ENCODE measurements at places on chromosomes 12 and 14.

DNA sequence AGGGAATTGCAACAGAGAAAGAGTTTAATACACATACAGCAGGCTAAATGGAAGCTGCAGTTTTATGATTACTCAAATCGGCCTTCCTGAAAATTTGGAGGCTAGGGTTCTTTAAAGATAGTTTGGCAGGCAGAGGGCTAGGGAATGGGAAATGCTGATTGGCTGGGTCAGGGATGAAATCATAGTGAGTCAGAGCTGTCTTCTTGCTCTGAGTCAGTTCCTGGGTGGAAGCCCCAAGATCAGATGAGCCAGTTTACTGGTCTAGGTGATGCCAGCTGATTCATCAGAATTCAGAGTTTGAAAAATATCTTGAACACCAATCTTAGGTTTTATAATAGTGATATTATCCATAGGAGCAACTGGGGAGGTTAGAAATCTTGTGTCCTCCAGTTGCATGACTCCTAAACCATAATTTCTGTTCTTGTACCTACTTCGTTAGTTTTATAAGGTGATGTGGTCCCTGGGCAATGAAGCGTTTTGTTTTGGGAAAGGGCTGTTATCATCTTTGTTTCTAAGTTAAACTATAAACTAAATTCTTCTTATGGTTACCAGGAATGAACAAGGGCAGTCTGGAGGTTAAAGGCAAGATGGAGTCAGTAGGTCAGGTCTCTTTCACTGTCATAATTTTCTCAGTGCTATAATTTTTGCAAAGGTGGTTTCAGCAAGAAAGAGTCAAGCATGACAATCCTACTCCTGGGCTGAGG lies 257.8 kb upstream of the CCDC196 start:
- no peak for DNase-seq

DNA sequence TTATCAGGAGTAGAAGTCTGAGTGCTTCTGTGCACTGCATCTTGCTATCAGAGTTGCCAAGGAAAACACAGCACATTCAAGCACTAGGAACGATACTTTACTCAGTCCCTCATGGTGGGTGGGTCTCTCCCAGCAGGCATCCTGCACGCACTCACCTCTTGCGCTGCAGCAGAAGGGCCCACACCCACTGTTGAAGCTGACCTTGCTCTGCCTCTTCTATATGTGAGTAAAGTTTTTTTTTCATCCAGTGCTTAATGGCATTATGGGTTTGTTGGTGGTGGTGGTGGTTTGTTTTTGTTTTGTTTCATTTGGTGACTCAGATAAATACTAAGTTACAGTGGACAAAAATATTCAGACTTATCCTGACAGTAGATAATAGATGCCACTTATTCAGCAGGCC lies 348.5 kb downstream of the EGLN3 start:
- no peak for DNase-seq

DNA sequence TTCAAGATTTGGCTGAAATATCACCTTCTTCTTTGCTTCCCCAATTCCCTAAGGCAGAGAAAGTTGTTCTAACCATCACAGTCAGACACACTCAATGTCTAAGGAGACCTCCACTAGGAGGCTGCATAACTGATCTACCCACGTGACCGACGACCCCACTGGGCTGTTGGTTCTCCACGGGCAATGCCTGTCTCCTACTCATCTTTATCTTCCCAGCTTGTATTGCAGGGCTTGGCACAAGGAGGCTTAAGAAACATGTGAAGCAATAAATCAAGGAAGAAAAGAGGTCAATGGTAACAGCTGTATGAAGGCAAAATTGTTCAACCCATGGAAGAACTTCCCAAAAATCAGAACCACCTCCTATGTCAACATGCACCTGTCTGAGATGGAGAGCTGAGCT lies 27.1 kb downstream of the NT5DC3 start:
- no peak for DNase-seq

- DNase-seq, result no peak
Observed at GRCh38 chr12:102797528-102797927, 119.5 kb downstream of the PAH start.

DNA sequence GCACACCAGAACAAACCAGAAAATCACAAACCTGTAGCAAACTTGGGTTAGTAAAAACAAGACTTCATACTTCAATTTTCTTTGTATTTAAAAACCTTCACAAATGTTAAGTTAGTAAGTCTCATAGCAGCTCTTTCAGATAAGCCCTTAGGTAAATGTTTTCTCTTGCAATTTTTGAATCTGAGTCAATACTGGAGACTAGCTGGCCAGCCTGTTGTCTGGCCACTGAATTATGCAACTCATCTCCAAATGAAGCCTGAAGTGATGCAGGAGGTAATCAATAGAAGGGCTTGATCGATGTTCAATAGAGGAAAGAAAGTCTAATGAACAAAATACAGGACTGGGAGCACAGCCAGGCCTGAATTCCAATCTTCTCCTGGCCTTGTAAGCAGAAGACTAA lies 465.2 kb downstream of the LRIG3 start:
- DNase-seq, result no peak

DNA sequence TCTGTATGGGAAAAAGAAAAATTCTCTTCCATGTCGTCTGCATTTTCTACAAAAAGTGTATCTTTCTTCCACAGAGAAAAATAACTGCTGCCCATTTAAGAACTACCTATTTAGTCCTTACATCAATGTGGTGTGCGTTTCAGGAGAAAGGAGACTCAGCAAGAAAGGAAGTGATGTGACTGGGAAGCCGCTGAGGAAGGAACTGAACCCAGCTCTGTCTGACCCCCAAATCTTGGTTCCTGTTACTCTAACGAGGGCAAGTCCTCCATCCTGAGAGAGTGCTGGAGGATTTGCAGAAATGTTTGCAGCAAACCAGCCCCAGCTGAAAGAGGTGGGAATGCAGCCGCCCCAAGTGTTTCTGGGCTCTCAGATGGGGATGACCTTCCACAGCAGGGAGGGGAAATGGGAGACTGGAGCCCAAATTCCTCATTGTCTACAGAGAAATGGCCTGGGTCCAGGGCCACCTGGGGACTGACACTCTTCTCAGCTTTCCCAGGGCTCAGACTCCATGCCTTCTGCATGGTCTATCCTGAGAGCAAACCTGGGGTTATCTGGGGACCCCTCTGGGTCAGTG lies 6.7 kb upstream of the MLEC start:
- DNase-seq, result no peak

DNA sequence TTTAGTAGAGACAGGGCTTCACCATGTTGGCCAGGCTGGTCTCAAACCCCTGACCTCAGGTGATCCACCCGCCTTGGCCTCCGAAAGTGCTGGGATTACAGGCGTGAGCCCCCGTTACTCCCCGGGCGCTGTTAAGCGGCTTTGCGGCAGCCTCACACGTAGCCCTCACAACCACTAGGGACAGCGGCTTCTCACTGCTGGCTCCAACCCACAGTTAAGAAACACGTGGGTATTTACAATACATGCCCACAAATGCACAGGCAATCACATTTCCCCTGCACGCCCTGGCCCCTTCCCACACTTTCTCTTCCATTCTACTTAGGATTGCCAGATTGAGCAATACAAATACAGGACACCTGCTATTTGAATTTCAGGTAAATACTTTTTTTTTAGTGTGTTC lies 37.0 kb upstream of the EIF5 start:
- DNase-seq, result no peak

DNA sequence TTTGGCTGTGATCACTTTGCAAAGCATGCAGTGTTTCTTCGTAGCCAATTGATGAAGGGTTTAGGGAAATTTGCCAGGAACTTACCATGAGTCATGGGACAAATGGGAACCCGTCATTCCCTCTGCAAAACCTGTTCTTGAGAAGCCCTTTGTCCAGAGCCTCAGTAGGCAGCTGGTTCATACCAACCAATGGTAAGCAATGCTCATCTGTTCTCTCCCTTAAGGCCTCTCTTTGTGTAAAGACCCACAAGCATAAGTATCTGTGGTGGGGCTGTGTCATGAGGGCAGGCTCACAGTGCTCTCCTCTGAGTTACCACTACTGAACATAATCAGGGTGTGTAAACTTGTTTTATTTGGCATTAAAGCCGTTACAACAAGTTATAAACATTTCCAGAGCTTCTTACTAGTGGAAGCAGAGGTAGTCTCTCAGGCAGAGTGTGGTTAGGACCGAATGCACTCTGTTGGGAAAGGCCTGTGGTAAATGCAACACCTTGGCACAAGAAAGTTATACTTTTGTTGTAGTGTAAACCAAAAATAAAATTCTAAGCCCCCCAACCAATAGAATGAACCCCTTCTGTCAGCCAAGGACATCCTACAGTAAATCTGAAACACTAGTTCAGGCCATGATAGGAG lies 119.8 kb downstream of the SINHCAF start:
- no peak for DNase-seq

Measured in stimulated activated CD8-positive, alpha-beta memory T cell treated with anti-CD3 and anti-CD28 coated beads, Interleukin-7, amount 100 ng/mL, for 4 hours (primary cell).